T47D (cell line): ENCODE measurements at places on chromosomes 7 and 10.

DNA sequence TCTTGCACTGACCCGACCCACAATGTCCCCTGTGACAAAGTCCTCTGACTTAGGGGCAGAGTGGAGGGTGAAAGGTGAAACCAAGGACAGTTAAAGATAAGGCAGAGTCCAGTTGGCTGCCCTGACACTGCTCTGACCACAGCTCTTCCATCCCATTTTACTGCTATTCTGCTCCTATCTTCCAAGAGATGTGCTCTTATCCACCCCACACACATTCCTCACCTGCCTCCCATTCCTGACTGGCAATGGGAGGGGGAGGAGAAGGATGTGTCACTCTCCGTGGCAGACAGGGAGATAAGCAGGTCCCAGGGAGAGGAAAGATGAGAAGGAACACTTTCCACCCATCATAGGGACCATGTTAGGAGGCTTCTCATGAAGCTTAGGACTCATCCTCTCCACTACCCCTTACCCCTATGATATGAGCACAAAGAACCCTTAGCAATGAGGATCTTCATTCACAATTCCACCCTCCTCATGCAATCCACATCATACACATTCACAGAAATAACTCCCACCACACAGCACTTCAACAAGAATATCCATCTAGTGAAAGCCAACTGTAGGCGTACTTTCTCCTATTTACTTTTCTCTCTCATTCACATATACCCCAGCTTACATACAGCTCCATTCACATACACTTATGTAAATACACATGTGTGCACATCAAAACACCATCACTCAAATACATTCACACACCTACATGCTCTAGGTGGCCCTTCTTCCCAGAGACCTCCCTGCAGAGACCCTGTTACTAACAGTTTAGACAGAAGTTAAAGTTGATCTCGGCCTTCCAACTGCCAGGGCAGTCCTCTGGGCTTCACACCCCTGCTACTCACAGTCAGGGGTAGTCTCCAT lies 6.6 kb downstream of the SYNPO2L start:
- no peak for DNase-seq

DNA sequence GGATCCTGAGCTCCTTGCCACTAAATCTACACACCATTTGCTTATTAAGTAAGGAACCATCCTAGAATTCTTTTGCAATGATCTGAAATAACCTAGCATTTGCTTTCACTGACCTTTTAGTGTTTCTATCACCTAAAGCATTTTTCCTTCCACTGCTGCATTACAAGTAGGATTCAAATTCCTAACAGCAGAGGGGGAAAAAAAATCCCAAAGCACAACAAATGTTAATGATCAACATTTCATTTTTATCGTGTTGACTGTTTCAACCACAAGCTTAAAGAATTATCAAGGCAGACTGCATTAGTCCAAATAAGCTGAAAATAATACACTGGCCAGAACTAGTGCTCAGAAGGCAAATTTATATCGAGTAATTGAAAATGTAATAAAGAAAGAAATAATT lies 174.7 kb upstream of the TCF7L2 start:
- DNase-seq = no peak

DNA sequence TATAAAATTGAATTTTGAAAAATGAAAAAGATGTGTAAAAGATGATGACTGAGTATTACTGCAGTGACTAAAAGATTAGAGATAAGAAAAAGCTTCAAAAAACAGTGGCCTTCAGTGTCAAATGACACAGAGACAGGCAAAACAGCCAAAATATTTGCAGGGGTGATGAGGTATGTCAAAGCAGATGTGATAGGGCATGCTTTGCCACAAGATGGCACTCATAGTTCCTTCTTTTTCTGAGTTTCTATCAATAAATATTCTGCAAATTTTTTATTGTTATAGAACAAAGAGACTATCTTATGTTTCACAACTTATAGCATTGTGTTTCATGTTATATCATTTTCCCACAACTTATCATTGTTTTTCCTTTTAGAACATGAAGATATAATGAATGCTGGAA lies 344.1 kb upstream of the HPS1 start:
- DNase-seq = peak; percentile 27

- no peak for DNase-seq
These were observed 9.0 kb upstream of the MAFK start for GRCh38 chr7:1521456-1521855.

DNA sequence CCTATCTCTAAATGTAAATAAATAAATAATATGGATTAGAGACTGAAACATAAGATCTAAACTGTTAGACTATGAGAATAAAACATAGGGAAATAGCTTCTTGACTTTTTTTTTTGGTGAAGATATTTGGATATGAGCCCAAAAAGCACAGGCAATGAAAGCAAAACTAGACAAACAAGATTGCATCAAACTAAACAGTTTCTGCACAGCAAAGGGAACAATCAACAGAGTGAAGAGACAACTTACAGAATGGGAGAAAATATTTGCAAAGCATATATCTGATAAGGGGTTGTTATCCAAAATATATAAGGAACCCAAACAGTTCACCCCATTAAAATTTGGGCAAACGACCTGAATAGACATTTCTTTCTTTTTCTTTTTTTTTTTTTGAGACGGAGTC lies 148.1 kb downstream of the SUGCT start:
- DNase-seq = no peak

GRCh38 chr7:134318443-134318842 lies 1.7 kb upstream of the SLC35B4 start:
- no peak for DNase-seq

GRCh38 chr7:3682028-3682710 lies 381.1 kb downstream of the SDK1 start:
- DNase-seq = no peak

DNA sequence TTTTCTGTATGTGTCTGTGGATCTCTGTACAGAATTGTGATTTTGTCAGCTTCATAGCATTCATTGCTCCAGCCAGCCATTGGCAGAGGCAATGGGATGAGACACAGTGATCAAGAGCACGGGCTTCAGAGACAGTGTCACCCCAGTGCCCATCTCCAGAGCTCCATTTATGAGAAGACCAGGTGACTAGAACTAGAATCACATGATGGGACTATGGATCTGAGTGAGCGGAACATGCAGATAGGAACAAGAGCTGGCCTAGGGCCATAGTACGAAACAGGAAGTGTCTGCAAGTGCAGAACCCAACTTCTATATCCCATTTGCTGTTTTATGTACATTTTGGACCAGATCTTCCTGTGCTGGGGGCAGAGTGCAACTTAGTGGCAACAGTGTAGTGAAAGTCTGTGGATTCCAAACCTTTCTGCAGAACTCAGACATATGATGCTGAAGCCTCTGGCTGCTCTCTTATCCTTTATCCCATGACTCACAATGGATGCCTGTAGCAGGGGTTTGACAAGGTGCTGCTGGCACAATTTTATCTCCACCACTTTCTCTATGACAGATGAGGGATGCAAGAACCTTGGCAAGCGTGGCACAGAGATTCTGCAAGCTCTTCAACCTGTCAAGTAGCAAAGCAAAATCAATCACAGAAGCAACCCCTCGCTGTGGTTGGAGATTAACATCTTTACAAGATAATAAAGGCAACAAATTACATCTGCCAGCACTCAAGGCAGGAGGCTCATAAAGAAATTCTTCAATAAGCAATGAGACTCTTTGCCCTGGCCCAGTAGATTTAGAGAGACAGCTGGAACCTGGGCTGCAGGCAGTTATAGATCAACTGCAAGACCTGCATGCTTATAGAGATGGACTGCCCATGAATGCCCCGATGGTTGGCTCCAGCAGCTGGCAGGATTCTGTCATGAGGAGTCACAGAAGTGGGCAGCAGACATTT lies 681.3 kb downstream of the TNS3 start:
- DNase-seq = no peak

DNA sequence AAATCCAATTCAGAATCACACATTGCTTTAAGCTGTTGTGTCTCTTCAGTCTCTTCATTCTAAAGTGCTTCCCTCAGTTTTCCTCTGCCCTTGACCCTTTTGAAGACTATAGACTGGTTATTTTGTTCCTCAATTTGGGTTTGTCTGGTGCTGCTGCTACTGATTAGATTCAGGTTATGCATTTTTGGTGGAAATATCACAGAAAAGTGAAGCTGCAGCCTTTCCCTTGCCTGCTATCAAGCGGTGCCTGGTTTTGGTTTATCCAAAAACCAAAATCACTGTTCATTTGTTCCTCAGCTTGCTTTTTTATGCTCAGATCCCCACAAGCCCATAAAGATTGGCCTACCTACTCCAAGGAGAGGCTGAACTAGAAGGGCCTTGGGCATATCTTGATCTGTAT lies 55.2 kb downstream of the ELMO1 start:
- no peak for DNase-seq

DNA sequence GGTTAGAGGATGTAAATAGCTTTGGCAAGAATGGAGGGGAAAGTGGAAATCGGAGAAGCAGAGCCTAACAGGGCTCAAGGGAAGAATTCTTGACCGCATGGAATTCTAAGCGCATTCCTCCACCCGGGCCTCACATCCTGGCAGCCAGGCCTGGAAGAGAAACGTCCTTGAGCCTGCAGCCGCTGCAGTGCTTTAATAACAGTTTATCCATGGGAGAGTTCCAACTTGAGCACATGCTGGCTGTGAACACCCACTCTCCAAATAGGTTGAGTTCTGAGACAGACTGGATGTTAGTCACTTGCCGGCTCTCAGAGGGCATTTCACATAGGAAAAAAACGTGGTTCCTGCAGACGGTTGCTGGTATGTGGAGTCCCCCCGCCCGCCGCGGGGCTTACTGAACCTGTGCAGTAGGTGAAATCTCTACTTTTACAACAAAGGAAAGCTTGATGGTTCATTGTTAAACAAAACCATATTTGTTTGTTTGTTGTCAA lies 61.4 kb upstream of the STEAP1B start:
- DNase-seq = peak; percentile 22

DNA sequence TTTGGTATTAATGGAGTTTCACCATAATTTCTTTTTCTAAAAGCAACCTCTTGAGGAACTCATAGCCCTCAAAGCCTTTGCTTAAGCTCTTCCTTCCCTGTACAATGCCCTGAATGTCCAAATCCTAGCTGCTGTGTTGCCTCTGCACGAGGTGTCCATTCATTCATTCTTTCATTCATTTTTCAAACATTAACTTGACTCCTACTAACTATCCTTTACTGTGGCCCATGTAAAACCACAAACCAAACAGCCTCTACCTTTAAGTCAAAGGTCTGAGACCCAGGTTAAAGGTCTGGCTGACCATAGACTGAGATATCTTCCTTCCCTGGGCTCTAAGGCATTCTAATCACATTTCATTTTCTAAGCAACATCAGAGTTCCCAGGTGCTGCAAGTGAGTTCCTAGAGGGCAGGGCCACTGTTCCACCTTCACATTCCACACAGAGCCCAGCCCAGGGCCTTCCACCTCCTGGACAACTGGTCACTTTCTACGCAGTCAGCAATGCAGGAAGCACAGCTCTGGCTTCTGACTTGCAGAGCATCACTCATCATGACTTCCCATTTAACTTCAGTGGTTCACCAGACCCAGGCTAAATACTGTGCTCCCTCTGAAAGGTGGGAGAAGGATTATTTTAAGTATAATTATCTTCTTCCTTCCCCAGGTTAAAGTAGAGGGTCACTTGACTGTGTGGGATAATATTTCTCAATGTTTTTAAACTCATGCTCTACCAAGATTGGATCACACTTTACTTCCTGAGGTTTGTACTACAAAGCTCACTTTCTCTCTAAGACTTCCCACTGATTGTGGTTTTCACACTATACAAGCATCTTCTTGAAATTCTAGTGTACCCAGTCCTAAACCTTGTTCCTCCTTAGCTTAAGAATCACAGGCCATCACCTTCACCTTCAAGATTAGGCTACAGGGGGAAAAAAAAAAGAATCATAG lies 19.1 kb downstream of the ATXN7L1 start:
- DNase-seq = no peak

- DNase-seq = no peak
These were observed 40.2 kb downstream of the FAS start for GRCh38 chr10:89030791-89031190.

GRCh38 chr10:70966646-70967553 lies 78.5 kb upstream of the PCBD1 start:
- no peak for DNase-seq

GRCh38 chr10:52578871-52579405 lies 193.6 kb downstream of the MBL2 start:
- DNase-seq = no peak
